ENCODE measurements at places on chromosomes 7 and 10. TPM values are rescaled to one million over a fixed set of nuclear protein-coding genes. Genes with fewer than 3 reads are reported as not detected.

GRCh38 chr7:155286686-155287085 lies 11.0 kb upstream of the INSIG1 start:
- no peak for DNase-seq

DNA sequence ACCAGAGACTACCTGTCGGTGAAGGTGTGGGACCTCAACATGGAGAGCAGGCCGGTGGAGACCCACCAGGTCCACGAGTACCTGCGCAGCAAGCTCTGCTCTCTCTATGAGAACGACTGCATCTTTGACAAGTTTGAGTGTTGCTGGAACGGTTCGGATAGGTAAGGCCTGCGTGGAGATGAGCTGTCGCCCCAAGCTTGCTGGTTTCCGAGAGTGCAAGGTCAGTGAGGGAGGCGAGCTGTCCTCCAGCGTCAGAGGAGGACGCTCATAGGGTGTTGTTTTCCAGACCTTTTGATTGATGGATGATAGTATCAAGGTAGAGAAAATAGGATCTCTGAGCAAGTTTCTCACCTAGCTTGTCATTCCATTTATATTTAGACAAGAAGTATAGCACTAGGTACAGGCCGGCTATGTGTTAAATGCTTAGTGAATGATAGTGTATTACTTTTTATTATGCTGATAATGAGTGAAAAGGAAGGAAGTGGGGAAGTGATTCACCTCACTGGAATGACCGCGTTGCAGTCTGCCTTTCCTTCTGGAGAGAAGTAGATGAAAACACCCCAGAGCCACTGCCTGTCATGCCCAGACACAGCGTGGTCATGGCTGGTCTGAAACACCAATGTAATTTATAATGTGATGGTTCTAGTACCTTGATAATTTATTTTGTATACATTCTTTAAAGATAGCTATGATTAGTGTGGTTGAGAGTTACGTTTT lies 33.9 kb downstream of the BNIP3 start:
- no peak for DNase-seq

The IGFBP1 gene
- not detected for total RNA-seq

The CCM2 gene
- total RNA-seq, result 33.7 TPM

DNA sequence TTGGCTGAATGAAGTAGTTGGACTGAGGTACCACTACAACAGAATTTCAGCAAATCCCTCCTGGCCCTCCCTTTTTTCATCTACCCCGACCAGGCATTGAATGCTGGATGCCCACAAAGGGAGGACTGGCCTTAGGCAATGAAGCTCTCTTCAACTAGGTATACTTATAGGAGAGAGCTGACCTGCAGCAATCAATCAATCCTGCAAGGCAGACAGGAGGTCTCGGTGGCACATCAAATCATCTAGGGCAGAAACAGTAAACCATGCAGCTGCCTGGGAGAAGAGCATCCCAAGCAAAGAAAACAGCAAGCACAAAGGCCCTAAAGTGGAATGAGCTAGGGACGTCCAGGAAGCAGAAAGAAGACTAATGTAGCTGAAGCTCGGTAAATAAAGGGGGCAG lies 2.4 kb upstream of the ABRAXAS2 start:
- DNase-seq, result no peak

The CFAP43 gene
- total RNA-seq, result 0.40 TPM

DNA sequence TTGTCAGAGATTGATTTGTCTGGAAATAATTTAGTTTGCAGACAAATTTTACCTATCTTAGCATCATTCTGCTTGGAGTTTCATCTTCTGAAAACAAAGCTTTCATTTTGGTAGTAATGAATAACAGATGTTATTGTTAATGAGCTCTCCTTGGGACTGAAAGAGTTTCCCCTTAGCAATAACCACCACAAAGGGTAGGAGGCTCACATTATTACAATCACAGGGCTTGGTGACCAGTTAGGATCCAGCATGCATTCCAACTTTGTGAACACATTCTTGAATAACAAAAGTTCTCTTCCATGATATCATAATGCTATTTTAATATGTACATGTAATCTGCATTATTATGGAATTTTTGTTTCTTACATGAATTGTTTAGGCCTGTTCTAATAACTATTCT lies 148.8 kb upstream of the VWC2 start:
- DNase-seq, result no peak

DNA sequence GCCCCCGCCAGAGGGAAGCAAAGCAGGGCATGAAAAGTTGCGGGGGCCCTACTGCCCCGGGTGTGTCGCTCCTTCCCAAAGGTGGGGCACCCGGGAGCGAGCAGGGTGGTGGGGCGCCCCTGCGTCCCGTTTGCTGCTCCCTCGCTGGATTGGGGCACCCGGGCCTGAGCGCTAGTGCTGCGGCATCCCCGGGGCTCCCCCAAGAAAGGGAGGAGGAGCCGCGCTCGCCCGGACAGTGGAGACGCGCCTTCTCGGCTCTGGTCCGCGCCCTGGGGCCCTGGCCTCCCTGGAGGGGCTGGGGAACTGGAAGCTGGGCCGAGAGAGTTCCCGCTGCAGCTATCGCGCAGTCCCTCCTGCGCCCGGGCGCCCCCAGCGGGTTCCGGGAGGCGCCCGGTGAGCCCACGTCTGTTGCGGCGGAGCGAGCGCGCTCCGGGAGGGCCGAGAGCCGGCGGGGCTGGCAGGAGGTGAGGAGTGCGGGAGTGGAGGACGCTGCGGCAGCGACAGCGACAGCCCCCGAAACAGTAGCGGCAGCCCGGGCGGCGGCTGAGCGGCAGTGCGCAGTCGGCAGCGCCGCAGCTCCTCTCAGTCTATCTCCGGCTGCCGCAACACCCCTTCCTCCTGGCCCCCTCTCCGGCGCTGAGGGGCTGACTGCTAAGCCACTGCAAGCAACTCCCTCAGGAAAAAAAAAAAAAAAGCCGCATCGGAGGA lies 504 bp upstream of the BMPER start:
- peak; percentile 13 for DNase-seq
